ENCODE measurements at places on chromosomes 5 and 9.

DNA sequence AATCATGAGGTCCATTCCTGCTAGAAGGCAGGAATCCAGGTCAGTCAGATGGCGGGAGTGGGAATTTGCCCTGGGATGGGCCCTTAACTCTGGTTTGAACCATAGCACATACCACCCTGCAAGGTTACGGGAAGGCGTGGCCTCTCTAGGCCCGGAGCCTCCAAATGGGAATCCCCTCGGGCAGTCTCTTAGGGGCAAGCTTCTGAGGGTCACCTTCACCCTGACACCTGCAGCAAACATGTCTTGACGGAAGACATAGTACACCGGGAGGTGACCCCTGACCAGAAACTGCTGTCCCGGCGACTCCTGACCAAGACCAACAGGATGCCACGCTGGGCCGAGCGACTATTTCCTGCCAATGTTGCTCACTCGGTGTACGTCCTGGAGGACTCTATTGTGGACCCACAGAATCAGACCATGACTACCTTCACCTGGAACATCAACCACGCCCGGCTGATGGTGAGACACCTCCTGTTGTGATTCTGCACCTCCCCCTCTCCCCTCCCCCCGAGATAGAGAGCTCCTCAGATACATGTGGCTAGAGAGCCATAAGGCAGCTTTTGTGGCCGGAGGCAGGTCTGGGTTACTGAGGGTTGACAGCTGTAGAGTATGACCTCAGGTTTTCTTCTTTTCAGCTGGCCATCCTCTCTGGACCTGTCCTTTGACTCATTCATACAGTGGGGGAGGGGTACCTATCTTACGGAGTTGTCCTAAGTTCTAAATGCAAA lies 957 bp downstream of the PRELID1 start:
- no peak for DNase-seq

- no peak for DNase-seq
Observed at GRCh38 chr5:10288592-10289219, 19.0 kb downstream of the CMBL start.

- no peak for DNase-seq
Observed at GRCh38 chr9:99238331-99238730, 16.2 kb downstream of the SEC61B start.

GRCh38 chr5:174777583-174777982 lies 53.2 kb downstream of the MSX2 start:
- no peak for DNase-seq

DNA sequence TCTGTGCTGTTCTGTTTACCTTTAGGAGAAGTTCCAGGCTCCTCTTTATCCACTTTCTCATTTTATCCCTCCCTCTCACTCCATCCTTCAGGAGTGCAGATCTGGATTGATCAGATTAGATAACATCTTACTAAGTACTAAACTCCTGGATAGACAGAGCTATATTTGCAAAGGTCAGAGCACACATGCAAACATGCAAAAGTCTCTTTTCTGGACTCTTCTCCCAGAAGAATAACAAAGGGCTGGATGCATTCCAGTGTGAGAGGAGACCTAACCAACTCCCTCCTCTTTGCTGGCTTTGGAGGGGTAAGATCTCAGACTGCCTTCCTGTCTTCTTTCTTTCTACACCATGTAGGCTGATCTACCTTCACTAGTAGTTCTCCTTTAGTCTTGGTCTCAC lies 21.4 kb downstream of the GARNL3 start:
- DNase-seq, result no peak

- DNase-seq, result no peak
Observed at GRCh38 chr5:136089791-136090190, 42.9 kb upstream of the SMAD5 start.

- DNase-seq, result no peak
Observed at GRCh38 chr5:5250758-5251157, 110.6 kb downstream of the ADAMTS16 start.

DNA sequence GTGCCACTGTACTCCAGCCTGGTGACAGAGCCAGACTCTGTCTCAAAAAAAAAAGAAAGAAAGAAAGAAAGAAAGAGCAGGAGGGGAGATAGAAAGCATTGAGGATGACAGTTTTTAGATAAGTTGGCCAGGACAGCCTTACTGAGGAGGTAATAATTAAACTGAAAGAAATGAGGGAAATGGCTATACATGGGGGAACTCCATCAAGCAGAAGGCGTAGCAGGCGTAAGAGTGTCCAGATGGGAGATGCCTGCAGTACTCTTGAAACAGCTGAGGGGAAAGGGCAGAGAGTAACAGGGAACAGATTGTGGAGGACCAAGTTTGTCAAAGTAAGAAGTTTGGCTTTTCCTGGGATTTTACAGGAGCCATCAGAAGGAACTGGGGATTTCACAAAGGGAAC lies 57.5 kb downstream of the HMGCS1 start:
- no peak for DNase-seq

DNA sequence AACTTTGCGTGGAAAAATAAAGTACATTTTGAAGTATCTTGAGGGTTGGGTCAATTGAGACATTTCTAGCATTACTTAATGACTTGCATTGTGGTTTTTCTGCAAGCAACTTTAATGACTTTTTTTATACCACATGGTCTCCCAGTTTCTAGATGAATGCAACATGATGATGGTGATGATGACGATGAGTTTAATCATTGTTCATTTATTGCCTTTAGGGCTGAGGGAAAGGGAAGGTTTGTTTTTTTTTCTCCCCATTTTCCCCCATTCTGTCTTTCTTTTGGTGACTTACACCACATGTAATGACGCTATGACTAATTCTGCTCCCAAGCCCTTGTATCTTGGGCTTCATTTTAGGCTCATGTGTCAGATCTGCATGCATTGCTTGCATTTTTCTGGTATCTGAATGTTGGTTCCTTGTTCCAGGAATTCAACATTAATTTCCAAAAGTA lies 57.7 kb upstream of the NXNL2 start:
- no peak for DNase-seq

DNA sequence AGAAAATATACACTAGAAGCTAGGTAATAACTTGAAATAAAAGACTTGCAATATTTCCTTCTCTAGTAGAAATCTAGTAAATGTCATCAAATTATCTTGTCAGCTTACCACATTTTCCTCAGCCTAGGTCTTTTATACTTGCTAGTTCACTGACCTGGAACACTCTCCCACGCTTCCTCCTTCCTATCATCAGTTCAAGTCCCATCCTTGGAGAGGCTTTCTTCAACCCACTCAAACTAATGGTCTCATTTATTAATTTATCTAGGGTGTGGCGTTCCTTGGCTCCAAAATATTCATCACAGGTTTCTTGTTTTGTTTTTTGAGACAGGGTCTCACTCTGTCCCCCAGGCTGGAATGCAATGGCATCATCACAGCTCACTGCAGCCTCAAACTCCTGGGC lies 2.9 kb downstream of the FAM13B start:
- no peak for DNase-seq

- DNase-seq, result peak; percentile 16
Observed at GRCh38 chr9:5629312-5630080, 589 bp downstream of the RIC1 start.

DNA sequence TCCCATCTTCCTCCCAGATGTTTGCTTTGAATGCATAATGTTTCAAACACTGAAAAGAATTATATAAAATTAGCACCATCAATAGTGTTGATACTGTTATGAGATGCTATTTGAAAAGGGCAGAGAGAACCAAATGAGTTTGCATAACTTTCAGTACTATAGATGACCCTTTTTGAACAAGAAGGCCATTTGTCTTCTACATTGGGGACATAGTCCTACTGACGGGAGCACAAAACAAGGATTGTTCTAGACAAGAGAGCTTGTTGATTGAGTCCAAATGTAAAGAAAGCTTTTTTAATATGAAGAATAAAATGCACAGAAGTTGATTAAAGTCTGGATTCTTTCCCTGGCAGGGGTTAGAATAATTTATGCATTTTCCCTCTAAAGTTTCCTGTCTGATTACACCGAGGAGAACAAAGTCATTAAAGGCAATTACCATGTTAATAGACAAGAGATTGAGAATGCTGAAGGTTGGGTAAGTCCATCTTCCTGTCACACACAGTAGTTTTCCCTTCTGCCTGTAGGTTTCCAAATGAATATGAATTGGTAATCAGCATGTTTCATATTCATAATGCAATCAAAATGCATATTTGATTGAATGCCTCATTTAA lies 32.8 kb upstream of the ADCY2 start:
- DNase-seq, result no peak

DNA sequence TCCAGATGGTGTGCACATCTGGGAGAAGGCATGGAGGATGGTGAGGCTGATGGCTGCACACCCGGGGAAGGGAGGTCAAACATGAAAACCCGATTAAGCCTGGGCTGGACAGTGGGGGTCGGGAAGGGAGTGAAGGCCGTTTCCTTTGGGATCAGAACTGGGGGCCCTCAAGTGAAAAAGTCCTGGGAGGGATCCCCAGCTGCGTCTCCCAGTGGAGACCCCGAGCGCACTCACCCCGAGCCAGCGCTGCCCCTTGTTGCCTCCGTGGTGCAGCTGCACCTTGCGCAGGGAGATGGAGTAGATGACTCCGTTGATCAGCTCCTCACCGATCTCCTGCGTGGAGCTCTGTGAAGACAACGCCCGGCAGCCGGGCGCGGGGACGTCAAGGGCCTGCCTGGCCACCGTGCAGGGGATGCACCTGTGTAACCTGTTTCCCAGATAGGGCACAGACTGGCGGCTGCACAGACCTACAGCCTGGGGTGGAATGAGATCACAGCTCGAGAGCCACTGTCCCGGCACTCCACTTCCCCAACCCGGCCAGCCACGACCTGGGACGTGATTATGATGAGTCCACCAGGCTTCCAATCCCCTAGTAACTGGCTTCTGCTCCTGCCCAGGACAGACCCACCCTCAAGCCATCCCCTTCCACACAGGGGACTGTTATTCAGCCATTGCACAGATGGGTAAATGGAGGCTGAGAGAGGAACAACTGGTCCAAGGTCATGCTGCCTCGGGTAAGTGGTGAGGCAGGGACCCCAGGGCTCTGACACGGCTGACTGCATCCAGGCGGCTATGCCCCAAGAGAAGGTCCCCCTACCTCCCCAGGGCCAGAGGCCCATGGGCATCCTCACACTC lies 9.0 kb downstream of the RALGDS start:
- no peak for DNase-seq

GRCh38 chr5:40774623-40775022 lies 18.9 kb upstream of the TTC33 start:
- no peak for DNase-seq

- no peak for DNase-seq
Observed at GRCh38 chr9:70526902-70527301, 112.4 kb upstream of the KLF9 start.

DNA sequence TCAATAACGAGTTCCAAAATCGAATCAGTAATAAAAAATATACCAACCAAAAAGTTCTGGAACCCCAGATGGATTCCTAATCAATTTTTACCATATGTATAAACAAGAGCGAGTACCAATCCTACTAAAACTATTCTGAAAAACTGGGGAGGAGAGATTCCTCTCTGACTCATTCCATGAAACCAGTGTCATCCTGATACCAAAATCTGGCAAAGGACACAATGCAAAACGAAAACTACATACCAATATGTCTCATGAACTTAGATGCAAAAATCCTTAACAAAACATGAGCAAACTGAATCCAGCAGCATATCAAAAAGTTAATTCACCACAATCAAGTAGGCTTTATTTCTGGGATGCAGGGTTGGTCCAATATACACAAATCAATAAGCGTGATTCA lies 30.5 kb upstream of the MACIR start:
- DNase-seq, result no peak

DNA sequence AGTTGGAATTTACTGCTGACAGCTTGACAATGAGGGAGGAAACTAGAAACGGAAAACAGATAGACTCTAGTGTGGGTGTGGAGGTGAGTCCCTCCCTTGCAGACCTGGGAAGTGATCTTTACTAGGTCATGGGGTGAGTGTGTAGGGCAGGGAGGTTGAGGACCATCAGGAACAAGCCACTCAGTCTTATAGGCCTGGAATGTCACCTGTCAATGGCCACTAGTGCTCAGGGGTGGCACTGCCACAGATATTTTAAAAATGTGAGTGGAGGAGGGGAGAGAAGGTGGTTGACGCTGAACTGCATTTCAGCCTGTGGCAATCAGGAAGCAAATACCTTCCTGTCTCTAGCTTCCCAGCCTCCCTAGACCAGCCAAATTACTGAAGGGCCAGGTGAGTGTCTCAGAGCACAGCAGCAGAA lies 9.0 kb downstream of the OR2S2 start:
- DNase-seq, result no peak

GRCh38 chr5:69467442-69468225 lies 25.0 kb upstream of the OCLN start:
- no peak for DNase-seq

DNA sequence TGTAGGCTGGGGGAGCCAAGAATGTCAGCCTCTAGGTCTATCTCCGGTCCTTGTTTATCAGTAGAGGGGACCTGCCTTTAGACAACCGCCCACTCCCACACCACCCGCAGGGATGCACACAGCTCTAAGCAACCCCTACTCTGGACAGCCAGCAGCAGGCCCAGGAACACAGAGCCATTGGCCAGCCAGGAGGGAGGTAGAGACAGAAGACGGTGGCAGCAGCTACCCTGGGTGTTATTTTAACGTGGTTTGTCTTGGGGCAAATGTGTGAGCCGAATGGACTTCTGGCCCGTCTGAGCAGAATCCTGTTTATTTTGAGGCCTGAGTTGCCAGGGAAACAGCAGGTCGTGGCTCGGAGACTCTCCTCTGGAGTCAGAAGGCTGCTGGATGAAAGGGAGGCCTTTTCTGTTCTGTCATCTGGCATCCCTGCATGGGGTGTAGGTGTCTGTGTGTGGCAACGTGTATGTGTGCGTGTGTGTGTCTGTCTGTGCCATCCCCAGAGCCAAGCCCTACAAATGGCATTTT lies 382 bp upstream of the FGF1 start:
- DNase-seq, result no peak

DNA sequence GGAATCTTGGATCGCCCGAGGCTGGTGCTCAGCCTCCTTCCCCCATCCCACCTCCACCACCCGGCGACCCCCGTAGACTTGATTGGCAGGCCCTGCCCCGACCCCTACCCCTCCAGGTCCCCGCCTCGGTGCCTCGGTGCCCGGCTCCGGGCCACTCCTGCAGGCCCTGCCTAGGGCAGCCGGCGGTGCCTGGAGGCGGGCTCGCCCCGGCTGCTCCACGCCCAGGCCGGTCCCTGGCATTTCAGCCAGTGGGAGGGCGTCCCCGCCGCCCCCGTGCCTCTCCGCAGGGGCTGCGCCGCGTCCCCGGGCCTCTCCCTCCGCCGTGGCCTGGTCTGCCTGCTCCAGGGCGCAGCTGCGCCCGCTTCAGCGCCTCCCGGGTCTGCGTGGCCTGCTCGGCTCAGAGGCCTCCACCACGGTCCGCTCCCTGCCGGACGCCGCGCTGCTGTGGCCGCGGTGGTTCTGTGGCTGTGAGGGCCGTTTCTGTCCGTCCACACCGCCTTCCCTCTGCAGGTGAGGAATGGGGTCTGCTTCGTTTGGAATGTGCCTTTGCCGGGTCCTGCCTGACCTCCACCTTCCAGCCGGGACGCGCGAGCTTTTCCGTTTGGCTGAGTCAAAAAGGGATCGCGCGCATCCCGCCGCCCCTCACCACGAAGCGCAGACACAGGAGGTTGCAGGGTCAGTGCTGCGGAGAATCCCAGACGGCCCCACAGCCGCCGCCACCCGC lies 48.3 kb upstream of the IRX4 start:
- peak; percentile 35 for DNase-seq
